ENCODE measurements at places on chromosomes 13 and 19.
A peak's percentile ranks its signal among the peaks of the same experiment; 100 is the strongest.

DNA sequence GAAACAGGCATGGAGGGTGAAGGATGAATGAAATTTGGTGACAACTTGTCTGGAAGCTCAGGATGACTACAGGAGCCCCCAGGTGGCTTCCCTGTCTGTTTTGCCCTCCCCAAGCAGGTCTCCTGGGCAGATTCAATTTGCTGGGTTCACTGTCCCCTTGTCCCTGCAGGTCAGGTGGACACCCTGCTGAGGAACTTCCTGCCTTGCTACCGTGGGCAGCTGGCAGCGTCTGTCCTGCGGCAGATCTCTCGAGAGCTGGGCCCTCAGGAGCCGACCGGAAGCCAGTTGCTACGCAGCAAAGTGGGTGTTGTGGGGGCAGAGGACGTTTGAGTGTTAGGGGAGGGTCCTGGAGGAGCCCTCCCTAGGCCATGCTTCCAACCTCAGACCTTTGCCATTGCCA lies 19.1 kb downstream of the PGLS start:
- peak; percentile 90 for DNase-seq

GRCh38 chr19:19537075-19538048 lies 703 bp upstream of the CILP2 start:
- DNase-seq = no peak

- peak; percentile 62 for DNase-seq
These were observed 911 bp downstream of the ENOX1 start for GRCh38 chr13:43785650-43786471.

GRCh38 chr13:61779456-61779855 lies 363.8 kb upstream of the PCDH20 start:
- peak; percentile 78 for DNase-seq

- no peak for DNase-seq
These were observed 148.6 kb upstream of the SOX21 start for GRCh38 chr13:94860981-94861407.

DNA sequence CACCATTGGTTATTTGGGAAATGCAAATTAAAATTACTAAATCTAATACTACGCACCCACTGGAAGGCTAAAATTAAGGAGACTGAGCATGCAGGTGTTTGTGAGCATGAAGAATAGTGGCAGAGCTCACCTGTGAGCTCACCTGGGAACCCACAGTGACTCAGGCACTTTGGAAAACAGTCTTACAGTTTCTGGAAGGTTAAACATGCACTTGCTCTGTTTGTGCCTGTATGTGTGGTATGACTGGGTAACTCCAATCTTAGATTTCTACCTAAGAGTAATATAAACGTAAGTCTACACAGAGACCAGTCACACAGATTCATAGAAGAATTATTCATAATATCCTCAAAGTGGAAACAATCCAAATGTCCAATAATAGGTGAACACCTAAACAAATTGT lies 318.8 kb downstream of the ATP8A2 start:
- DNase-seq = no peak

DNA sequence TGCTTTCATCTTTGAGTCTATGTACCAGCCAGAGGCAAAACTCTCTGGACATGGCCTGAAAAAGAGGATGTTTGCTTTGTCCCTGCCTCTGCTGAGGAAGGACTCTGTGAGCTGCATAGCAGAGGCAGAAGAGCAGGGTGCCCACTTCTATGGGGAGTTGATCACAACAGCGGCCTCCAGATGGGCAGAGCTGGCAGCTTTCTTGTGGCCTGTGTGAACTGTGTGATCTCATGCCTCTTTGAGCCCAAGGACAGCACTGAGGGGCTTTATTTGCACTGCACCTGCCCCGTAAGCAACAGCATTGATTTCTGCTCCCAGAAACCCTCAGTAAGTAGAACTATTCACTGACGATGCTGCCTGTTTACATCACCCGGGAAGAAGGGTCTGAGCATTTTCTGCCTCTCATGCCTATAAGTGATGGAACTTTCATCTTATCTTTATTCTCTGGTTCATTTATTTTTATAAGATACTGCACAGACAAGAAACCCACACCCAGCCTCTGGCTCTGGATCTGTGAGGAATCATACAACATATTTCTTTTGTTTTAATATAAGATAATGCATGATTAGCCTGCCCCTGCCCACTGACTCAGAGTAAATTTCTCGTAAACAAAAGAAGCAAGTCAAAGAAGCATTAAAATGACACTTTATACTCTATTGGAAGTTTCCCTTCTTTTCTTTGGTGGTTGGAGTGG lies 244.2 kb upstream of the SOX21 start:
- DNase-seq = no peak

DNA sequence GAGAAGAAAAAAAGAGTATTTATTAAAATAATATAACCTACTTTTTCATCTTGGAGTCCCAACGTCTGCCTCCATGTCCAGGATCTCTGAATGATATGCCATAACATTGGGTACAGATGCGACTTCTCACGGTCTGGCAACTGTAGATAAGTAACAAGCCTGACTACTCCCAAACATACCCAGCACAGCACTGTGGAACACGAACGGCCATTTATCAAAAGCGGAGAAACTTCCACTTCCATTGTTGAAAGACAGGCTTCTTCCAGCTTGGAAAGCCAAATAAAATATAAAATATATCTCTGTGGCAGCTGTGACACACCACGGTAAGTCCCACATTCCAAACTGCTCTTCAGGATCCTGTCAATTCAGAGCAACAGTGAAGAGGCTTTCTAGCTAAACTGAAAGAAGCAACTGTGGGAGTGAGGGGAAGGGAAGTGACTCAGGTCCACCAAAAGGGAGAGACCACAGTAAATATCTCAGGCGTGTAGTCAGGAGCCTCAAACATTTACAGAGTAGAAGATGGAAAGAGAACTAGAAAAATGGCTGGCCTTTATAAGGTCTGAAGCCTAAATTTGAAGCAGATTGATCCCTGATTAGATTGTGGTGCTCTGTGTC lies 331.7 kb downstream of the LIG4 start:
- no peak for DNase-seq

DNA sequence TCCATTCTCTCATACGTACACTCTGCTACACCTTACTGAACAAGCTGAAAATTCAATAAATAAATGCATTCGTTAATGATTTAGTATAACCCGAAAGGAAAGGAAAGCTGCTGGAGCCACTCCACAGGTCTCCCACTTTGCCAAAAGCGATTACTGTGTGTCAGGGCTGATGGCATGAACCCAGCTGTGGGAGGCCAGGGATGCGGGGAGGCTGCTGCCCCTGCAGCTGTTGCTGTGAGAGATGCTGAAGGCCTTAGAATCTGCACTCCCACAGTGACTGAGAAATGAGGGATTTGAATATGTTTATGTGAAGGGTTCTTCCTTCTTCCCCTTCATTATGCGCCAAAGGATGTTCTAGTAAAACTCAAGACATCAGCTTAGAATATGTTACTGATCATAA lies 58.7 kb upstream of the NBEA start:
- DNase-seq = no peak
